ENCODE measurements at places on chromosomes 3 and 15.

DNA sequence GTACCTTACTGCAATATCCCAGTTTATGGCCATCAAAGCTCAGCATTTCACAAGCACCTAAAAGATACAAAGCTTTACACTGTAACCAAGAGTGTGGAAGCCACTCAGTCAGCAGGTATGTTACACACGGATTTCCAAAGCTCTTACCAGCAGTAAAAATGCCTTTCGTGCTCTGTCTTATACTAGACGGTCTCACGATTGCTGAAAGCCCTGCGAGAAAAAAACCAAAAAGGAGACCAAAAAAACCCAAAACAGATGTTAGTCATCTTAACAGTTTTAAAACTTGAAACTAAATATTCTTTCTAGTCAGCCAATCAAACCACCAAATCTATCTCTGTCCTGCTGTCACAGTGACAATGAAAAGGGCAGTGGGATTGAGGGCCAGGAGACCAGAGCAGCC is 39.0 kb downstream of the TAMM41 start:
- DNase-seq: no peak

- DNase-seq: no peak
Observed at GRCh38 chr3:194098081-194098842, 37.7 kb upstream of the HES1 start.

GRCh38 chr3:47605652-47606051 is 27.0 kb upstream of the CSPG5 start:
- no peak for DNase-seq

DNA sequence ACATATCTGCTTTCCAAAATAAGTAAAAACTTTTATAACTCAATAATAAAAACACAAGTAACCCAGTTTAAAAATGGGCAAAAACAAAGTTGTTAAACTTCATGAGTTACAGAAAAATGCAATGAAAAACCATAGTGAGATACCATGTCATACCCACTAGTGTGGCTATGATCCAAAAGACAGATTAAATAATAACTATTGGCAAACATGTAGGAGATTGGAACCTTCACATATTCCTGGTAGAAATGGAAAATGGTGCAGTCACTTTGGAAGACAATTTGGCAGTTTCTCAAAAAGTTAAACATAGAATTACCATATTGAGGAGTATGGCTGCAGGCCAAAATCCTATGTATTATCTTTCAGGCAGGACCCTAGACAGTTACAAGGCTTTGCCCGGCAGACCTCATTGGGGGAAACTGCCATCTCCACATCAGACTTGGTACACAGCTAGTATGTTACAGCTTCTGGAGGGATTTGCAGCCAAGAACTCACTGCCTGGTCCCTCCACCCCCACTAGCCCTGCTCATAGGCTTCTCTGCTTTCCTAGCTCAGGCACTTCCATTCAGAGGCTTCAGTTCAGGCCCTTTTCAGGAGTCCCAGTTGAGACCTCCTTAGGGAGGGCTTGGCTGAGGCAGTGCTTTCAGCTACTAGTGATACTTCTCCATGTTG is 147.8 kb downstream of the NEK10 start:
- no peak for DNase-seq

DNA sequence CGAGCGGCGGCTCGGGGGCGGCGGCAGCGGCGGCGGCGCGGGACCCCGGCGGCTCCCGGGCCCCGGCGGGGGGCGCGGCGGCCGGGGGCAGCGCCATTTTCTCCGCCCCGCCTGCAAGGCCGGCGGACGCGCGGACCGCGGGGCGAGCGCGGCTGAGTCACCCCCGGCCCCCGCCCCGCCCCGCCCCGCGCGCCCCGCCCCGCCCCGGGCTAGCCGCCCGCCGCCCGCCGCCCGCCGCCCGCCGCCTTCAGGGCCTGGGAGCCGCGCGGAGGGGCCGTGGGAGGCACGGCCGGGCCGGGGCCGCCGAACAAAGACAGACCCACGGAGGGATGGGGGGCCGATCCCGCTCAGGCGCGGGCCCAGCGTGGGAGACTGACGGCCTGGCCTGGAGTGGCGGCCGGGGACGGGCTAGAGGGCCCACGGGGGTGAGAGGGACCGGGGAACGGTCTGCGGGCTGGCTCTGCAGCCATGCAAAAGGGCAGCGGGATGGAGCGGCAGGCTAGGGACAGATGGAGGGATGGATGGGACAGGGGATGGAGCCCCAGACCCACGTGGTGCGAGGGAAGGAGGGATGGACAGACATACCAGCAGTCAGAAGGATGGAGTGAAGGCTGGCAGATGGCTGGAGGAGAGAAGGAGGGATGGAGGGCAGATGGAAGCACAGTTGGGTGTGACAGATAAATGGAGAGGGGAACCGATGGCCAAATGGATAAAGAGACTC is at the start of gene EIF4E3:
TSS of gene EIF4E3 (minus strand) at position 132 of the 721 bp plus-strand sequence. CDS start at position 97, 35 bp downstream.
- peak; percentile 51 for DNase-seq

- no peak for DNase-seq
Observed at GRCh38 chr3:164326714-164327113, 751.6 kb downstream of the SI start.

DNA sequence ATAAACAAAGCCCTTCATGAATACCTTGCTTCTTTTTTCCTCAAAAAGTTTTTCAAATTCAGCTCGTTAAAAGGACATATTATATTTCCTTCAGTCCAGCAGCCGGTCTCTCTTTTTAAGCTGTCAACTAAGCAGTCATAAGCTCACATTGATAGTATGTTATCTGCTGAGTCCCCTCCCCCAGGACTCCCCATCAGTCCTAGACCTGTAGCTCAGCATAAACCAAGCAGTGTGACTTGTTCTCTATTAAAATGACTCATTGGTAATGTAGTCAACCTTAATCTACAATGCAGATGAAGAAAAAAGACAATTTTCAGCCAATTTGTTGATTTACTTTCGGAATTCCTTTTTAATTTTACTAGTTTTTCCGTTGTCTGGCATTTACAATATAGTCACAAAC is 483.8 kb downstream of the MECOM start:
- DNase-seq: no peak

DNA sequence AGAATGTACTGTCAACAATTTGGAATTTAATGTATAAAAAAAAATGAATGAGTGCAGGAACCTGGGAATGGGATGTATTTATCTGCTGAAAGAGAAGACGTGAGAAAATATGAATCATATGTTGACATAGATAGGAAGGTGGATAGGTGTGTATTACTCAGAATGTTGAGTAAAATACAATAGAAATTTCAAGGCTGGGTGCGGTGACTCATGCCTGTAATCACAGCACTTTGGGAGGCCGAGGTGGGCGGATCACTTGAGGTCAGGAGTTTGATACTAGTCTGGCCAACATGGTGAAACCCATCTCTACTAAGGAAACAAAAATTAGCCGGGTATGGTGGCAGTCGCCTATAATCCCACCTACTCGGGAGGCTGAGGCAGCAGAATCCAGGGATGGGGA is 202.8 kb downstream of the CADM2 start:
- DNase-seq: no peak

GRCh38 chr3:170258105-170258487 is 35.9 kb downstream of the PRKCI start:
- DNase-seq: no peak

DNA sequence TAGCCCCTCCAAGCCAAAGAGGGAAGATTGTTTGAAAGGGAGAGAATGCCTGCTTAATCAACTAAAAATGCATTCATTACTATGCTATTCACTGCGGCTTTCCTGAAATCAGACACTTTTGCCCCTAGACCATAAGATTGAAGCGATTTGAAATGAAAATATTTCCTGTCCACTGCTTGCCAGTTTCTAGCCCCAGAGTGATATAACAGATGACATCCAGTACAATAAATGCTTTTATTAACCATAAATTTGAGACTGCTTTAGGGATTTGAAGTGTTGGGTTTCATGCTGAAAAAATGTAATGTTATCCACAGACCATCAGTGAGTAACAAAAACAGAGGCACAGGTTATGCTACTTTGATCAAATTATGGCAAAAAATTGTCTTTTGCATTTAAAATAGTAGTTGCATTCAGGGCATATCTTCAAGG is 14.1 kb downstream of the IL17RD start:
- no peak for DNase-seq

DNA sequence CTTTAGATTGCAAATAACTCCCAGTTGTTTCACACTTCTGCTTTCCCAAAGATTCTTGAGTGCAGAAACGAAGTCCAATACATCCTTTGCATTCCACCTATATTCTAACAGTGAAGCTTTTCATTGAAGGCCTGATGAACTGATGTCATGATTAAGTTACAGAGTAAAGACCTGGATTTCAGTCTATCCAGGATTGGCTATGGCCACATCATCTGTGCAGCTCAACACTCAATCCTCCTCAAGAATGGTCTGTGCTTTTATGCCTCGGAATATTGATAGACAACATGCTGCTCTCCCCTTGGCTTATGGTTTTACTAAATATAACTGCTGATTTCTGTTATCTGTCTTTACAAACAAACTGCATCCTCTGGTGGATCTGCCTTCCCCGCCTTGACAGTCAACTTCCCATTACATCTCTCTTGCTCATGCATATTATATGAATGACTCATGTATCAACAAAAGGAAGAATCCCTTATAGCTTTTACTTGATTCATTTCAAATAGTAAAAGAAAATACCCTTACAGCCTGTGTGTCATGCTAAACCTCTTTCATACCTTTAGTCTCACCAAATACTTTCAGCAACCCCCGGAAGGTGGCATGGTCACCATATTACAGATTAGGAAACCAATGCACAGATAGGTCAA is 59.5 kb downstream of the SCN11A start:
- no peak for DNase-seq

- DNase-seq: peak; percentile 24
Observed at GRCh38 chr3:157532529-157533297, 29.5 kb upstream of the VEPH1 start.

DNA sequence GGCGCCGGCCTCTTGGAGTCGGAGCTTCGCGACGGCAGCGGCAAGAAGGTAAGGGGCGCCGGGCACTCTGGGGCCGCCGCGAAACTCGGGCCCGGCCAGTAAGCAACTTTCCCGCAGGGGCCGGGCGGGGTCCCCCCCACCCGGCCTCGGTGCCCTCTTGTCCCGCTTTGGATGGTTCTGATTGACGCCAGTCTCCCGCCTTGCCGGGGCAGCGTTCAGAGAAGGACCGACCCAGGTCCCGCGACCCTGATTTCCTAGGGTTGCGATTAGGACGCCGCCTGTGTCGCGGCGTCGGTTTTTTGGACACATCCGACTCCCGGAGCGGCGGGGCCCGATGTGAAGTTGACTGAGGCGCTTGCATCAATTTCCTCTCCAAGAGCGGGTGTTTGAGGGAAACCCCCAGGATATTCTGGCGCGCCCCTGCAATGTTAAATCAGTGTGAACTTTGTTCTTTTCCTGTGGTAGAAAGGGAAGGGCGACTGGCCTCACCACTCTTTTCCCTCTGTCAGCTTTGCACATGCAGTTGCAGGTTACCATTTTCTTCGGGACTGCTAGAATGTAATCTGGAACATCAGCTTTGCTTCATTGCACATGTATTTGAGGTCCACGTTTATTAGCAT is 755 bp downstream of the PDE8A start:
- no peak for DNase-seq

DNA sequence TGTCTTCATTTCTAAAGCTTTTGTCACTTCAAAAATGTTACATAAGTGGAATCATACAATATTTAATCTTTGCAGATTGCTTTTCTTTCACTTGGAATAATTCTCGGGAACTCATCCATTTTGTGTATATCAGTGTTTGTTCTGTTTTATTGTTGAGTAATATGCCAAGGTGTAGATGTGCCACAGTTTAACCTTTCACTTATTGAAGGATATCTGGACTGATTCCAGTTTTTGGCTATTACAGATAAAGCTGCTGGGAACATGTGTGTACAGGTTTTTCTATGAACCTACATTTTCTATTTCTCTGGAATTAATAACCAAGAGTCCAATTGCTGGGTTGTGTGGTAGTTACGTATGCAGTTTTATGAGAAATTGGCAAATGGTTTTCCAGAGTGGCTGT is 334.9 kb downstream of the PTPRG start:
- no peak for DNase-seq

Data from D721Med (cell line).